ENCODE measurements at places on chromosomes 5 and 9. TPM values are rescaled to one million over a fixed set of nuclear protein-coding genes. Genes with fewer than 3 reads are reported as not detected.

FAM78A gene
- 3.3 TPM for total RNA-seq

ANKRD18B gene
- total RNA-seq, result 12.3 TPM

GLRA1 gene
- not detected for total RNA-seq

PCDH12 gene
- total RNA-seq, result 7.4 TPM

CDKN2B gene
- 6.1 TPM for total RNA-seq

TTC16 gene
- 0.34 TPM for total RNA-seq

CD72 gene
- total RNA-seq, result 2.0 TPM

BTNL8 gene
- total RNA-seq, result not detected

SH3RF2 gene
- total RNA-seq, result 9.5 TPM

GDA gene
- 6.6 TPM for total RNA-seq

PCDHGB1 gene
- 3.0 TPM for total RNA-seq

IL5 gene
- total RNA-seq, result not detected

PCDHB12 gene
- total RNA-seq, result 2.8 TPM

FRRS1L gene
- 11.0 TPM for total RNA-seq

GGTA1 gene
- 2.0 TPM for total RNA-seq

PTPA gene
- 143 TPM for total RNA-seq

LCN2 gene
- total RNA-seq, result 143 TPM

ARID3C gene
- not detected for total RNA-seq

GPR21 gene
- 7.8 TPM for total RNA-seq

PCDHA3 gene
- 0.31 TPM for total RNA-seq

SHOC1 gene
- total RNA-seq, result 0.16 TPM

DNLZ gene
- 24.9 TPM for total RNA-seq

ZDHHC11 gene
- total RNA-seq, result 39.5 TPM

PIP5K1B gene
- total RNA-seq, result 13.8 TPM

ADGRD2 gene
- total RNA-seq, result 0.29 TPM

CDKN2A gene
- total RNA-seq, result 1.7 TPM
